ENCODE measurements at places on chromosomes 12 and 14.
A peak's percentile ranks its signal among the peaks of the same experiment; 100 is the strongest.

DNA sequence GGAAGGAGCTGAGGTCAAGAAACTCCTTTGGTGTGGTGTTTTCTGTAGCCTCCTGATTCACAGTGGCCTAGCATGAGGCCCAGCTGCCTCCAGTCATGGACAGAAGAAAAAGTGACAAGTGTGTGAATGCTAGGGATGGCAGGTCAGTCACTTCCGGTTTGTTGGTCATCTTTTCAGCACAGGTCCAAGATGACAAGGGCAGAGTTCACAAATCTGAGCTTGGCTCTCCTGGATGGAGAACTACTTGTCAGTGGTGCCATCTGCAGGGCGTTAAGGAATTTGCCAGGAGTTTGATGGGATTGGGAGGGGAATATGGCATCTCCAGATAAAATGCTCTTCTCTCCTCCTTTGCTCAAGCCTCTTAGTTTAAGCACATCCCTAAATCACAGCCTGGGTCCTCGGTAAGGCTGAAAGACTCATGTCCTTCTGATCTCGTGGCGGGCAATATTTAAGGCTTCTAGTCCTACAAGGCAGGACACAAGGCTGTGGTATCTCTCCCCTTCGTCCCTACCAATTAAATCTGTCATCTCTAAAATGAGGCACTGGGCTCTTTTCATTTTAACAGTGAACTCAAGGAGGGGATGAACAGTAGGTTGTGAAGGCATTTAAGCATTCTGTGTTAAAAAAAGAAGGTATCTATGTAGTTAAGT lies 10.0 kb downstream of the TUBA1B start:
- no peak for DNase-seq

GRCh38 chr14:80152166-80152565 lies 59.1 kb downstream of the DIO2 start:
- DNase-seq, result no peak

GRCh38 chr12:54010972-54011664 lies 2.3 kb downstream of the HOXC8 start:
- no peak for DNase-seq

GRCh38 chr14:67167420-67168109 lies 21.7 kb upstream of the GARIN2 start:
- no peak for DNase-seq

GRCh38 chr12:102484428-102484958 lies 4.1 kb upstream of the IGF1 start:
- peak; percentile 58 for DNase-seq

GRCh38 chr14:26170885-26171284 lies 426.9 kb downstream of the NOVA1 start:
- DNase-seq, result no peak

- DNase-seq, result no peak
These were observed 62.2 kb downstream of the PAPOLA start for GRCh38 chr14:96564389-96564788.

- no peak for DNase-seq
These were observed 965.4 kb downstream of the LRFN5 start for GRCh38 chr14:42572032-42572431.

GRCh38 chr12:121190523-121191031 lies 19.4 kb upstream of the P2RX4 start:
- DNase-seq, result no peak

- no peak for DNase-seq
These were observed 12.6 kb upstream of the LGALS3 start for GRCh38 chr14:55116246-55117030.

- DNase-seq, result no peak
These were observed 298.1 kb downstream of the VRK1 start for GRCh38 chr14:97095269-97095668.

- no peak for DNase-seq
These were observed 130.7 kb upstream of the RPL10L start for GRCh38 chr14:46782281-46782680.

GRCh38 chr12:129750421-129750820 lies 153.4 kb downstream of the TMEM132D start:
- no peak for DNase-seq

GRCh38 chr12:11777451-11777850 lies 128.0 kb downstream of the ETV6 start:
- no peak for DNase-seq

DNA sequence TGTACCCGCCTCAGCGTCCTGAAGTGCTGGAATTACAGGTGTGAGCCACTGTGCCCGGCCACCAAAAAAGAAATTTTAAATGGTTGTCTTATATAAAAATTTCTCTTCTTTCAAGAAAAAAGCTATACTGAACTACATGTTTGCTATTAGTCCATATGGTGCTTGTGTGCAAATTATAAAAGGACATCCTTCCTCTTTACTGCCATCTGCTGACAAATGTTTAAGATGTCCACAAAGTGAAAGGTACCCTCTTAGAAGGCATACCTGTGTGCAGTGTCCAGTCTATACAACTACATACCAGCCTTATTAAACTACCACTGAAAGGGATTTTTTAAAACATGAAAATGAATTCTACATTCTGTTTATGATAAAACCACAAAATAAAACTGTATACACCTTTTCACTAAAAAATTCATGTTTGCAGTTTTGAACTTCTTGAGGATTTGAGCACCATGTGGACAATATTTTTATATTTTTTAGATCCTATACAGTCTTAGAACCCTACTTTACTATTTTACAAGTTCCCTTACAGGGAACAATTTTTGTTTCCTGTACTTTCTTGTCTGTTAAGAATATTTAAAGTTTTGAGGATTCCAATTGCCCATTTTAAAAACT lies 32.8 kb upstream of the TOMM20L start:
- no peak for DNase-seq

GRCh38 chr14:105500726-105501101 lies 9.7 kb downstream of the TEDC1 start:
- no peak for DNase-seq

- DNase-seq, result no peak
These were observed 4.7 kb downstream of the KDM2B start for GRCh38 chr12:121575952-121576625.

DNA sequence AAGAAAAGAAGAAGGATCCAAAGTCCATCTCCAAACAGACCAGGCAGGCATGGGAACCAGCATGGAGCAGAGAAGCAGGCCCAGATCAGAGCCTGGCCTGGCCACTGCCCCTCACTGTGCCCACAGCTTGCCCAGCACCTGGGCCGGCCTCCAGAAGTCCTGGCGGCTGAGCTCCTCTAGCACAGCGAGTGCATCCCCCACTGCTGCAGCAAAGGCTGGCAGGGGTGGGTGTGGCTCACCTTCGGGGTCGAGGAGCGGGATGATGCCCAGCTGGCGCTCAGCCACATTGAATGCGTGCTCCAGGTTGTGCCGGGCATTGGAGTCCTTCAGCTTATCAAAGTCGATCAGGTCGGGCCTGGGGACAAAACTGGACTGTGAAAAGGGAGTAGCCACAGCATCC lies 78.7 kb downstream of the SPTB start:
- no peak for DNase-seq

DNA sequence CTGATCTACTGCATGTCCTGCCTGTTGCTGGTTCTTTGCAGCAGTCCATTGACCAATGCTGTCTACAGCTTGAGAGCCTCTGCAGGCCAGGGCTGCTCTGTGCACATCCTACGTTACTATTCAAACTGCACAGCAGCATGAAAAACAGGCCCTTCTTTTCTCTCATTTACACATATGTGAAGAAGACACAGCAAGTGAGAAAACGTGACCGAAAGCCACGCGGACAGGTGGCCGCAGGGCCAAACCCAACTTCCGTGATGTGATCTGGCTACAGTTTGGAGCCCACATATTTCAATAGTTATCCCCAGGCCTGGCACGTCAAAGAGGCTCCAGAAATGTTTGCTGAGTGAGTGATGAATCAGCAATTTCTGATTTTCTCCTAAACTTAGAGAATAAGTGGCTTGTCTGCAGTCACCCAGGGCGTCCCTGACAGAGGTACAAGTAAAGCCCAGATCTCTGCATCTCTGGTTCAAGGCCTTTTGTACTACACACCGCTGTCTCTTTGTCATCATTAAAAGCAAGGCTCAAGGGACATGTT lies 17.9 kb upstream of the TCL1B start:
- DNase-seq, result no peak

- no peak for DNase-seq
These were observed 168.8 kb downstream of the ANO4 start for GRCh38 chr12:100963381-100963780.

DNA sequence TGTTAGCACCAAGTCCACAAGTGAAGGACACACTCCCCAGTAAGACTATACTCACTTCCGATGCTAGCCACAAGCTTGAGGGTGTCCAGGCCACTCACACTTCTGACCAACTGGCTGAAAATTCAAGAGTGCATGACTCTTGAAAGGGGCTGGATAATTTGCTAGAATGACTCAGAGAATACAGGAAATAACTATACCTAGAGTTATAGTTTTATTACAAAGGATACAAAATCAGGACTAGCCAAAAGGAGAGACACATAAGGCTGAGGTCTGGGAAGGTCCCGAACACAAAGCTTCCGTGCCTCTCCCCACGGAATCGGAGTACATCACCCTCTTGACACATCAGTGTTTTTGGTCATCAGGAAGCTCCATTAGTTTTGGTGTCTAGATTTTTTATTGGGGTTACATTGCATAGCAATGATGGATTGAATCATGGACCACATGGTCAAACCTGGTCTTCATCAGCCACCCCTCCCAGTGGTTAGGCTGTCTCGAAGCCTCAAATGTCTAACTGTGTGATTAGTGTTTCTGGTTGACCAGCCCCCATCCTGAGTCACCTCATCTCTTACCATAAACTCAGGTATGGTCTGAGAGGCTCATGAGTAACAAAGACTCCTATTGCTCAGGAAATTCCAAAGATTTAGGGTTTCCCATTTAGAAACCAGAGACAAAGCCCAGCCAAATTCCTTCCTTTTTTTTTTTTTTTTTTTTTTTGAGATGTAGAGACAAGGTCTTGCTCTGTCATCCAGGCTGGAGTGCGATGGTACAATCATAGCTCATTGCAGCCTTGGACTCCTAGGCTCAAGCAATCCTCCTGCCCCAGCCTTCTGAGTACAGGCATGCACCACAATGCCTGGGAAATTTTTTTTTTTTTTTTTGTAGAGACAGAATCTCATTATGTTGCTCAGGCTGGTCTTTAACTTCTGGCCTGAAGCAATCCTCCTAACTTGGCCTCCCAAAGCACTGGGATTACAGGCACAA lies 472.0 kb upstream of the TBX3 start:
- DNase-seq, result no peak

GRCh38 chr14:69049675-69050074 lies 70.6 kb upstream of the ACTN1 start:
- no peak for DNase-seq

- DNase-seq, result no peak
These were observed 479.0 kb downstream of the GLT1D1 start for GRCh38 chr12:129332286-129332685.

DNA sequence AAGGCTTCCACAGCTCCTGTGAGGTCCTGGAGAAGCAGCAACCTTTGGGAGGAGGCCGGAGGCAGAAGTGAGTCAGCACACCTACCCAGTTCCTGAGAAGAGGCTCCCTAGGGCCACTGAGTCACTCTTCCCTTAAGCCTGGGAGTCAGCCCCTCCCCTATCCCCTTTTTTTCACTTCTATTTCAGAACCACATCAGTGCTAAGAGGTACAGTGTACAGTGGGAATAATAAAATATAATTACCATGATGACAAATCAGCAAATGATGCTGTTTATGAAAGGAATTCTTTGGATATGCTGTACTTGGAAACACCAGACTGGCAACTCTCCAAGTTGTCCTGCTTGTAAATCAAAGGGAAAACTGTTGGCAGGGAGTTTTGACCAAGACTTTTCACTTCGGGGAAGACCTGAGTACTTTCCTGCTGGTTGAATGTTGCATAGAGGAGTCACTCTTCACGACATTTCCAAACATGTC lies 7.8 kb upstream of the TBPL2 start:
- DNase-seq, result no peak

- DNase-seq, result no peak
These were observed 10.6 kb downstream of the SSPN start for GRCh38 chr12:26205941-26206340.

DNA sequence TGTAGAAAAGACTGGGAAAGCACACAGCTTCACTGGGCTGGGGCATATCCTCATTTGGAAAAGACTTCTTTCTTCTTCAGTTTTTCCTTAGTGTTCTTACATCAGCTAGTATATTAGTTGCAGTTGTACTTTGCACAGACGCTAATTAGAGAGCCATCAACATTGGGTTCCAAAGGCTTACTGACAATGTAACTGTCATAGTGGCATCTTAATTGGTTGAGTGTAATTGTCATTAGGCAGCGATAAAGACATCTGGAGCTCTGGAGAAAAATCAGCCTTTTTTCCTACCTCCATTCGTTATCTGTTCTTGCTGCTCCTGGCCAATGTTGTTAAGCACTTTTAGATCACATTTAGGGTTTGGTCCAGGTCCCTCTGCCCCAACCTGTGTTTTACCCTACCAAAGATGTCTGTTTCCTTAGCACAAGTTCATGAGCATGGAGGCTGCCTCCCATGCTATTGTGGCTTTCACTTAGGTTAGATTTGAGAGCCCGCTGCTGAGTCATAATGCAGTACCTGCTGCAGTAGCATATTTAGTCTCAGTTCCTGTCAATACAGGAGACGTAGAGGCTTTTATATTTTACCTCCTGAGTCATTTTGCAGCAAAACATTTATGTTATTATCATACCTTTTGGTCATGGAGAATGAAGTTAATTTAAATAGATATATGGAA lies 49.2 kb downstream of the FBXW8 start:
- DNase-seq, result no peak

DNA sequence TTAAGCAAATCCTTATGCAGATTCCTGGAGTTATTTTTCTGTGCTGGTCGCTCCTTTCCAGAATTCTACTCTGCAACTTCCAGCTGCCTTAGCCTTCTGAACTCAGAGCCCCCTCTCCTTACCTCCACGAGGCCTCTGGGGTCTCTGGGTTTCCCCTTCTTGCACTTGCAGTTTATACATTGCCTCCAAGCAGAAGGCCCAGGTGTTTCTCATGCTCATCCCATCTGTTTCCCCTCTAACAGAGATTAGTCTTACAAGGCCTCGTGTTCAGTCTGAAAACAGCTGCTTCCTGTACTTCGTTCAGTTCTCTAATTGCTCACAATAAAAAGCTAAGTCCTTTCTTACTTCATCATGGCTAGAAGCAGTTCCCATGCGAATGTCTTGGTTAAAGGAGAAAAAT lies 134.4 kb upstream of the FGD4 start:
- no peak for DNase-seq

DNA sequence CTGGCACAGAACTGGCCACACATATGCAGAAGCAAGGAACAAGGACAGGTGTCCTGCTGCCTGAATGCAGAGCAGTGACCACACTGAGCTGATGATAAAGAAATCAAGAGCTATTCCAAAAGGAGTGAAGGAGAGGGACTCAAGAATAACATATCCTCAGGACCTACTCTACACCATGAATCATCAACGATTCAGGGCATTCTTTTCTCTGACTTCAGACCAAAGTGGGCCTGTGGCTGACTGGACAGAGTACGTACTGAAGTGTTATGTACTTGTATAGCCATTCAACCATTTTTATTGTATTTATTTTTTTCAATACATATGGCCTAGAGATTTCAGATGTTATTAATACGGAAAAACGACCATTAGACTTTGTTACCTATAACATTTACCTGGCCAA lies 177.5 kb upstream of the TMTC1 start:
- DNase-seq, result no peak

DNA sequence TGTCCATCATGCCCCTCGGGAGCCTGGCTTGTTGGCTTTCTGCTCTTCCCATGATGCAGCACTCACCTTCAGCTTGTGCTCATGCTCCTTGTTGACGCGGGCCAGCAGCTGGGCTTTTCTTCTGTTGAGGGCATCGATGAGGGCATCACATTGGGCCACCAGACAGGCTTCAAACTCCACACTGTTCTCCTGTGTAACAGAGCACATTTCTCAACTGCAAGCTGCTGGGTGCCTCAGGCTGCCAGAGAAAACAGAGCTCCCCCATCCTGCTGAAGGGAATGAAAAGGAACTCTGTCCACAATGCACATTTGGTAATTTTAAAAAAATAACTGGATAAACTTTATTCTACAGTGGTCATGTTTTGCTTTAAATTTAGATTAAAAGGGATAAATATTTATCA lies 72.1 kb downstream of the TRIM9 start:
- DNase-seq, result no peak

Data from activated CD4-positive, CD25-positive, alpha-beta regulatory T cell treated with anti-CD3 and anti-CD28 coated beads, Interleukin-2, amount 50 U/mL, for 72 hours (primary cell).